ENCODE measurements at places on chromosomes 2 and 18.

- no peak for DNase-seq
Measured at GRCh38 chr2:165479856-165480255, 10.4 kb downstream of the CSRNP3 start.

DNA sequence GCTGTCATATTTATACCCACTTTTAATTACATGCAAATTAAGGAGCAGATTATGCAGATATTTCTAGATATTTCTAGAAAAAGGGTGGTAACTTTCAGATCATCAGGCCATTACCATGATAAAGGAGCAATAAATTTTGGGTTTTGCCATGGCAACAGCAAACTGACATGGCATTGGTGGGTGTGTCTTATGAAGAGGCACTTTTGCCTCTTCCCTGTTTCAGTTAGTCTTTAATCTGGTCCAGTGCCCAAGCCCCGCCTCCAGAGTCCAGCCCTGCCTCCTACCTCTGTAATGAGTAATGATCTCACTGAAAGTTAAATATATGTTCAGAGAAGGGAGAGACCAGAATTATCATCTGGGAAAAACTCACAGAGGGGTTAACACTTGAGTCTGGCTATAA lies 124.8 kb downstream of the SCG2 start:
- no peak for DNase-seq

DNA sequence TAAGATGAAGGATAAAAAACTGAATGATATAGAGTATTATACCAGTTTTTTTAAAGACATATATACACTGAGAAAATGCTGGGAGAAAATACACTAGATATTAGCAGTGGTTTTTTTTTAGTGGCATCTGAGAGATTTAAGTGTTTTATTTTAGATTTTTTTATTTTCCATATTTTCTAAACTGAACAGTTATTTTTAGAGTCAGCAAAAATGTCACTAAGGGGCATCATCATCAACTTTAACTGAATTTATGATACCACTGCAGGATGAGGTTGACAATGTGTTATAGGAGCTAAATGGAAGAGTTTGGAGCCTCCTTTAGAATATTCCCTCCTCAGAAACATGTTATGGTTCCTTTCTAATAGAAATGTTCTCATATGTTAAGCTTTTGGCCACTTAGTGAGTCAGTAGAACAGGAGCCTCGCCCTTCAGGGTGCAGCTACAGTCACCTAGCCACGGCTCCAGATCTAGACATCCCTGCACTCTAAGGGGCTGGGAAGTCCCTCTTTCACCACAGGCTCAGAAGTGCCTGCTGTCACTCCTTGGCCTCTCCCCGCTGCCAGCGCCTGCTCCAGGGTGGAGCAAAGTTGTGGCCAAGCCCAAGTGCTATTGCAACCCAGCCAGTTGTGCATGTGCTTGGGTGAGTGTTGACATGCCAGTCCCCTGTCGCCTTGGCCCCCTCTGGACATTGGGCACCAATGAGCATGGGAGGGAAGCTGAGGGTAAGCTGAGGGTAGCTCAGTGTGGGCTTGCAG lies 210.7 kb upstream of the RASGRP3 start:
- no peak for DNase-seq

- no peak for DNase-seq
Measured at GRCh38 chr2:67709835-67710234, 312.7 kb downstream of the ETAA1 start.

DNA sequence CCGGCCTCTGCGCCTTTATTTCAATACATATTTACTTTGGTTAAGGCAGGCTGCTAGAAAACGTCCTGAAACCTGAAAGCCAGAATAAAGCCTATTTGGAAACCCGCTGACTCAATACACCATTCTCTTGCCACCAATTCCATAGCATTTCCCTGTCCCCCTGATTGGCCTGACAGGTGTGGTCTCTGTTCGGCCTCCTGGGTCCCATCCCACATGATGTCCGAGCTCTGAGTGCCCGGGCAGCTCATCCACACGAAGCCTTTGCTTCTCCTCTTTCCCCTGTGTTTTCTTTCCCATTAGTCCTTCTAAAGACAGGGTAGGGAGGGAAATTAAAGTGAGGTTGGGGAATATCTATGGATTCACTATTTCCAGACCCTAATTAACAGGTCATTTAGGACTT lies 42.6 kb upstream of the ZNF516 start:
- DNase-seq: no peak

DNA sequence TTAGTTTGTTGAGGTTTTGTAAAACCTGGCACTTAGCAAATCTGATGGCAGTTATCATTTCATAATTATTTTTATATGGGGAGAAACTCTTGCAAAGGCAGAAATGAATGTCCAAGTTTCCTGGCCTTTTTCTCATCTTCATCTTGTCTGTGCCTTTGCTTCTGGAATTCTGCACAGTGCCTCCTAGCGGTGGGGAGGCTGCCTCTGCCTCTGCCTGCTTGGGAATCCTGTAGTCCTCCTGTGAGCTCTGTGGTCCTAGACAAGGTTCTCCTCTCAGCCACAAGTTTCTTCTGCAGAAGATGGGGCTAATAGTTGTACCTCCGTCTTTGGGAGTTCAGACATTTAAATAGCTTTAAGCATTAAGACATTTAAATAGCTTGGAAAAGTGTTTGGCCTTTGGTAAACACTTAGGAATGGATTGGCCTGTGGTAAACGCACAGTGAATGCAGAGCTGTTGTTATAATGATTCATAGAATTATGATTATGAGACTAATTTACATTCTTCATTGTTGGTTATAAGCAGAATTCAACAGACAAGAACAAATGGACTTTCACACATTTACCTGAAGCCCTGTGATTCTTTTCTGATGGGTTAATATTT lies 101.2 kb downstream of the ZNF236 start:
- no peak for DNase-seq

DNA sequence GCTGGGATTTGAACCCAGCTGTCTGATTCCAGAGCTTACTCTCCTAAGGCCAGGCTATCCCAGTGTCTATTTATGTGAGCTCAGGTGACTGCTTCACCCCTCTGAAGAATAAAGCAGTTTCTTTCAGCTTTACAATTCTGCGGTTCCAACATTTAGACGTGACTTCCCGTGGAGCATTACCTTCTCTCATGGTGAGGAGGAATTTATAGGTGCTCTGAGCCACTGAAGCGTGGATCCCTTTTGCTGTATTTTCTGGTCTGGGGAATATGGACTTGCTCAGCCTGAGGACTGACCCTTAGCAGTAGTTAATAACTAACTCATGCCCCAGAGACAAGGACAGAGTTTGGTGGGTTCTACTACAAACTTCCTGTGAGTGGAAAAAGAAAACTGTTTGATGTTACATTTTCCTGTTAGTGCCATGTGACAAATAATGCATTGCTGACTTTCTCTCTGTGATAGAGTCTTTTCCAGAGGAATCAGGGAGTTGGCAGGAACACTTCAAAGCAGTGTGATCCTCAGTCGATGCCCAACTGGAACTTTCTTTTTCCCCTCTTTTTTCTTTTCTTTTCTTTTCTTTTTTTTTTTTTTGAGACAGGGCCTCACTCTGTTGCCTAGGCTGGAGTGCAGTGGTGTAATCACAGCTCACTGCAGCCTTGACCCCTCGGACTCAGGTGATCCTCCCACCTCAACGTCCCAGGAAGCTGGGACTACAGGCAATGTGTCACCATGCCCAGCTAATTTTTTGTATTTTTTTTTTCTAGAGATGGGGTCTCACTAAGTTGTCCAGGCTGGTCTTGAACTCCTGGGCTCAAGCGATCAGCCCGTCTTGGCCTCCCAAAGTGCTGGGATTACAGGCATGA lies 21.9 kb downstream of the CASP10 start:
- DNase-seq: no peak

DNA sequence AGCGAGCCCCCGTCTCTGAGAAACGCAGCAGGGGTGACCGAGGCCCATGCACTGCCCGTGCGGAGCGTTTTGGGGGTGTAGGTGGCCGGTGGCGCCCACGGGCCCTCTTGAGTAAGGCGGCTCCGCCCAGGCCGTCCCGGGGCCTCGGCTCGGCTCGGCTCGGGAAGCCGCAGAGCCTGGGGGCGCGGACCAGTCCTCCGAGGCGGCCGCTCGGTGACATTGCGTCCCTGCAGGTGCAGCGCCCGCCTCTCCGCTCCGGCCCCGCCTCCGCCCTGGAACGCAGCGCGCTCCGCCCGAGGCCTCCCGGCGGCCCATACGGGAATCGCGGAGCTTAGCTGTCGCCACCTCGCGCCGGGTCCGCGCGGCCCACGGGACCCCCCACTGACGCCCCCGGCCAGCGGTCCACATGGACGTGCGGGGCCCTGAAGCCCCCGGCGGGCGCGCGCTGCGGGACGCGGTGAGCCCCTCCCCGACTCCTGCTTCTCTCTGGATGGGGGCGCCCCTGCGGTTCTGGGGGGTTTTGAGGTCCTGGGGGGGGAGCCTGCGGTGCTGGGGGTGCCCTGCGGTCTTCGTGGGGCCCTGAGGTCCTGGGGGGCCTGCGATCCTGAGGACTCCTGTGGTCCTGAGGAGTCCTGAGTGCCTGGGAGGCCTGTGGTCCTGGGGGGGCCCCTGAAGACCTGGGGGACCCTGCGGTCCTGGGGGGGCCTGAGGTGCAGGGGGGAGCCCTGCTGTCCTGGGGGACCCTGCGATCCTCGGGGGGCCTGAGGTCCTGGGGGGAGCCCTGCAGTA lies at the start of gene HSBP1L1:
Gene HSBP1L1, plus strand, starts transcription at position 314 of the 789 bp plus-strand sequence. Its CDS starts 93 bp downstream, at position 407.
- DNase-seq: no peak

DNA sequence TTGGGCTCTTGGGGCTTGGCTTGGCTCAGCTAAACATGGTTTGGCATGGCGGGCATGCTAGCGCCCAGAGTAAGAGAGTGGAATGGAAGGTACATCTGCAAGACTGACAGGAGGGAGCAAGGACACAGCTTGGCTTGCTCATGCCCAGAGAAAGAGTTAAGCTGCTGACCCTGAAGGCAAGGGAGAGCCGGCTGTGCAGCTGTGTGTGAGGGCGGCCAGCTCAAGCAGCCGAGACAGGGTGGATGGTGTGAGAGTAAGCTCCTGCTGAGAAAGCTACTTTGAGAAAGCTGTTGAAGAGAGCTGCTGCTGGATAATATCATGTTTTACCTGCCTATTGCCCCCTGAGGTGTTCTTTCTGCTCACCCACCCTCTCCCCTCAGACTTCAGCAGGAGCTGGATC lies 135.6 kb downstream of the CCBE1 start:
- DNase-seq: no peak

- no peak for DNase-seq
Measured at GRCh38 chr2:137118140-137118539, 352.8 kb downstream of the THSD7B start.

GRCh38 chr2:8806885-8807704 lies 30.3 kb downstream of the KIDINS220 start:
- DNase-seq: no peak

DNA sequence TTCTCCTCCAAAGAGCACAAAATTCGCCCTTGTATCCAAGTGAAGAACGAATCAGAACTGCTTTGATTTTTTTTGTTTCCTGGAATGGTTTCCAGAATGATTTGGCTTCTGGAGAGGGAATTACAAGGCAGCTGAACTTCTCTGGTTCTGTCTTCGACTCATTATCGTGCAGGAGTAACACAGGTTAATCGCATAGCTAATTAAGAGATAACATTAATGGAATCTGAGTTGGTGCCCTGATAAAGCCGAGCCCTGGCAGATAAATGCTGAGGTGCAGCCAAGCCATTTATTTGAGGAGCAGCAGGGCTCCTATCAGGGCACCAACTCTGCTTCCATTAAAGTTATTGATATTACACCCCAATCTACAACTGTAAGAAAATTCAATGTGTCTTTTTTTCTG lies 433.7 kb downstream of the ZNF521 start:
- no peak for DNase-seq

DNA sequence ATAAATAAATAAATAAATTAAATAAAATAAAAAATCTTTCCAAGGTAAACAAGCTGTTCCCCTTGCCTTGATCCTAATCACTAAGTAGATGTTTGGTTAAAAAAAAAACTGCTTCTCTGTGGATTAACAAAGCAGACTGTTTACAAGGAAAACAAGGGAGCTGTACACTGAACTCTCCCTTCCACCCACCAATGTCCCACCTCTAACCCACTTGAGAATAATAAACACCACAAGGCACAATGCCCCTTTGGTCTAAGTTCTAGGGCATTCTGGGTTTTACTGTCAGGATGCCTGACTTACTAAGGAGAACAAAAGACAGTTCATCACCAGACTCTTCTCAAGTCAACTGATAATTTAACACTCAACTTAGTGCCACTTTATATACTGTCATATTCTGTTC lies 83.5 kb downstream of the NCKAP1 start:
- DNase-seq: no peak

GRCh38 chr2:175729049-175729706 lies 272.9 kb downstream of the LNPK start:
- DNase-seq: no peak

DNA sequence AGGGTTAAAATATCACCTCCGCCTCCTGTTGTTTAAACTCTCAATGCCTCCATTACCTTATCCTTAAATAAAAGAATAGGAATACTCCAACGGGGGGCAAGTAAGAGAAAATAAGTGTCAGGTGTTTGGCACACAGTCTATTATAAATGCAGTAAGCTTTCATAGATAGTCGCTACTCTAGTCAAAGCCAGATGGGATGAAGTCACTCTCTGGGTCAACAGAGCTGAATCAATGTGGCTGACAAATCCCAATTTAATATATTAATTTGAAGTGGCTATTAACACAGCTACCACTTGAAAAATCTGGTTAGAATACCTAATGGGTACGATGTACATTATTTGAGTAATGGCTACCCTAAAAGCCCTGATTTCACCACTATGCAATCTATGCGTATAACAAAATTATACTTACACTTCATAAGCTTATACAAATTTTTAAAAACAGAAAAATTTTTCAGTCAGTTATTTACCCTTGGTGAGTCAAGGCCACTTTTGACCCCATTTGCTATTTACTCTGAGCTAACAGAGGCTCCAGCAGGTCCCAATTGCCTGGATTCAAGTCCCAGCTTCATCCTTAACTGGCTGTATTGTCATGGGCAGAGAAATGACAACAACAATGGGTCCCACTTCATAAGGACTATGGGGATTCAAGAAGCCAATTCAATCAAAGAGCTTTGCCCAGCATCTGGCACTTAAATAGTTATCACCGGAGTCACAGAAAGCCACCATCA lies 167.5 kb upstream of the PID1 start:
- DNase-seq: no peak

DNA sequence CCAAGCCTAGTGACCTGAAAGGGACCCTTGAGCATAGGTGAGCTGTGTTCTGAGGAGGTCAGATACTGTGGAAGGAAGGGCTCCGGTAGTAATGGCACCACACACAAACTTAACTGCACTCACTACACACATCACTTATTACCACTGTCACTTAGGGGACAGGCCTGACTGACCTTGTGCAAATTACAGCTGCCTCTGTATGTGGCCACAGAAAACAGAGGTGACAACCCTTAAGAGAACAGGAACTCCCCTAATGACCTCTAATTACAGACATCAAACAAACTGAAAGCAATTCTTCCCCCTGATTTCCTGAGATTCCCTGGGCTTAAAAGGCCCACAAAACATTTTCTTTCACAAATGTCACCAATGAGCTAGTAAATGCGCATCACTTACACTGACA lies 360.6 kb downstream of the RND3 start:
- no peak for DNase-seq

GRCh38 chr2:44510246-44510645 lies 148.5 kb downstream of the CAMKMT start:
- no peak for DNase-seq
